Adipocyte (in vitro differentiated cells): ENCODE measurements at places on chromosomes 7 and 10.

GRCh38 chr10:63929831-63930467, 408.7 kb downstream of the REEP3 start:
- DNase-seq, result no peak

DNA sequence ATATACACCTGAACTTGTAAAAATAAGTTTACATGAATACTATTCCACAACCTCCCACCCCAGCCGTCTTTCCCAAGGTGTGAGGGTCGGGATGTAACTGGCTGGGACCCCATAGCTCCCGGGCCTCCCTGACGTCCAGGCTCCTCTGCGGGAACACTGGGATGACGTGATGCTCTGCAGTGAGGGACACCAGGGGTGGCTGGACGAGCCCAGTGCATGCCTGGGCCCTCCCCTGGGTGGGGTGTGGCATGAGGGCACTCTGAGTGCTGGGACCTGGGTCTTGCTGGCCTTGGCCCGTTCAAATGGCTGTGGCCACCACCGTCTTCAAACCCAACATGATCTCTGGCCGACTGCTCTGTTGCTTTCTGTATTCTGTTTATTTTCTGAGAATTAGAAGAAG, 182.4 kb downstream of the DNAJB6 start:
- no peak for DNase-seq

GRCh38 chr7:98280791-98281756, at the start of gene BRI3:
BRI3 (plus strand) TSS chr7:98281686; CDS start chr7:98281796, 110 bp downstream.
- peak; percentile 98 for DNase-seq

DNA sequence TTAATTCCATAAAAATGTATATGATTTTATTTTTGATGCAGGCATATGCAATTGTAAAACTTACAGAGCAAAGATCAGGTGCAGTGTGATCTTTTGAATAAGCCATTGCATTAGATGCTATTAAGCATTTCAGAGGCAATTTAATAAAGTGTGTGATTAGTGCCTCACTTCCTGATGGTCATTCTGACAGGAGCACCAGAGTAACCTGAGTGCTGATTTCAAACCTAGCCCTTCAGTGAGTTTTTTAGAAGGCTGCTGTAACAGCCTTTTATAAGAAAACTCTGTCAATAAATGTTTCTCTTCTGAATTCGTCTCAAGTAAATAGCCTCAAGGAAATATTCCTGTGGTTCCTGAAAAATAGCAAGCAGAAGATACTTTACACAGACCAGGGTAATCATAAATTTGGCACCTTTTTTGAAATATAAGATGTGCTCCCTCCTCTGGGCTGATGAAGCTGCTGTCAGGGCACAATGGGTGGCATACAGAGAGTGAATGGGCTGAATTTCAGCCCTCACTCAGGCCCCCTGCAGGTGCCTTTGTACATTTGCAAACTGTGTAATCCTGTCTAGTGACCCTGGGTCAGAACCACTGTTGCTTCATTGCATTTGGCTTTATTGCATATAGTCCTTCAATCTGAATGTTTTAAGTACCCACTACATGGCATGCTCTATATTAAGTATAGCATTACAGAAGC, 193.7 kb upstream of the CSTF2T start:
- peak; percentile 77 for DNase-seq

DNA sequence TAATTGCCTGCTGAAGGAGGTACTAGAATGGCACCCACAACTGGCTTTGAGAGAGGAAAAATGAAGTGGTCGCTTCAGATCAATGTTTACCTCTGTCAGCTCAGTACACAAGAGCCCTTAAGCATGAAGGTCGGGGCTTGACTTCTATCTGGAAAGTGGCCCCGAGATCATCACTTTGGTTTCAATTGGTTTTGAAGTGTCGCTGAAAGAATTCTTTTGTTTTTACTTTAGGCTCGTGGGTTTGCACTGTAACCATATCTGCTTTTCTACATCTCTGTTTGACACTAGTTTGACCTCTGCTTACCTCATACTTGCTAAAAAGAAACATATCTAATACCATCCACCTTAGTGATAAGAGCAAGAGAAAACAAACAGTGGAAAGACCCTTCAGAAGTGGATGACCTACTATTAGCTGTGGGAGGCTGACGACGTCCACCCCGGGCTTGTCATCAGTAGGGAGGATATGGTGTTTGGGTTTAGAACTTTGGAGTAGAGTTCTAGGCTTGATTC, 361.8 kb downstream of the GATA3 start:
- DNase-seq, result no peak

GRCh38 chr10:132444877-132445351, 47.9 kb downstream of the PWWP2B start:
- DNase-seq, result peak; percentile 27

GRCh38 chr10:117530791-117531190, 11.8 kb upstream of the EMX2 start:
- DNase-seq, result no peak

DNA sequence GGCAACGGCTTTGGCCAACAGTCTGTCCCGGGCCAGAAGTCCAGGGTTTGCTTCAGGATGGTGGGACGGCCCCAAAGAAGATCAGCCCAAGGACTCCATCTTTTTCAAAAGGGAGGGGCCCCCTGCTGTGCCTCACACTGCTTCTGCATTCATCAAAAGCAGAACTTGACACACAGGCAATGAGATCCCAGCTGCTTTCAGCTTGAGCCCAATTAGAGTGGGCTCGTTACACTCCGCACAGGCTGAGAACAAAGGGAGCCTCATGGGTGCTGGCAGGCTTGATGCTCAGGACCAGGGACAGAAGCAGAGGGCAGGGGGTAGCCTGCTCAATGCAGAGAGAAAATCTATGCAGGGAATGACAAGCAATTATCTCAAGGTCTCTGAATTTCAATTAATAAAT, 45.5 kb downstream of the VOPP1 start:
- DNase-seq, result no peak

GRCh38 chr7:26865094-26865388, 651 bp upstream of the SKAP2 start:
- no peak for DNase-seq

GRCh38 chr7:80676404-80676803, 38.0 kb downstream of the CD36 start:
- no peak for DNase-seq

DNA sequence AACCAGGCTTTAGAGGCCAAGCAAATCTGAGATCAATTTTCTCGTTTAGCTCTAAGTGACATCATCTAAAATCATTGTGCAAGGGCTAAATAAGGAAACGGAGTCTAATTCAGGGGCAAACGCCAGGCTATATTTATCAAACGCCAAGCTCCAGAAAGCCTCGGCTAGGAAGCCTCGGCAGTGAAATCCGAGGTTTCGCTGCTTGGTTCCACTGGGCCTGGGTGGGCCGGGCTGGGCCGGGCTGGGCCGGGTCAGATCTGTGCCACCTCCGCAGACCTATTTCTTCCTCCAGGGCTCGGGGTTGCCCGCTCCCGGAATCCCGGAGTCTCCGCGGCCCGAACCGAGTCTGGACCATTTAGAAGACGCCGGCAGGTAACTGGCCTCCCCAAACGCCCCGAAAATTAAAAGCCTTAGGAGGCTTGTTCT, 459 bp upstream of the FEZF1 start:
- peak; percentile 64 for DNase-seq

GRCh38 chr7:157125376-157126223, 13.1 kb upstream of the UBE3C start:
- no peak for DNase-seq

- DNase-seq, result no peak
Observed at GRCh38 chr10:60944910-60945297, 919 bp upstream of the RHOBTB1 start.

- DNase-seq, result peak; percentile 80
Observed at GRCh38 chr10:88986549-88987242, 3.9 kb upstream of the FAS start.

DNA sequence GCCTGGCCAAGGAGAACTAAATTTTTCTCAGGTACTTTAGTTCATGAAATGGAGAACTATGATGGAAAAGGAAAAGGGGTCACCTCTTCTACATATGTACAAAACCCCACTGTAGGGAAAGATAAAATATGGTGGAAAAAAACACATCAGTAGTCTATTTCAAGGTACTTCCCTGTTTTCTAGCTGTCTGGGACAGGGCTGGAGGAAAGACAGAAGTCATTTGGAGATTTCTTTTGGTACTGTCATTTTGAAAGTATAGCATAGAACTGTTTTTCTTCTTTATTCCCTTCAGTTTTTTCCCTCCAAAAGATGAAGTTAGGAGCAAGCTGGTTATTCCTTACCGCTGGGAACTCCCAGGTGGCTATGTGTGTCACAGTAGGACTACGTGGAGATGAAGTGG, 196.1 kb downstream of the DOCK4 start:
- no peak for DNase-seq

- no peak for DNase-seq
Observed at GRCh38 chr10:110995301-110995700, 75.9 kb downstream of the SHOC2 start.

DNA sequence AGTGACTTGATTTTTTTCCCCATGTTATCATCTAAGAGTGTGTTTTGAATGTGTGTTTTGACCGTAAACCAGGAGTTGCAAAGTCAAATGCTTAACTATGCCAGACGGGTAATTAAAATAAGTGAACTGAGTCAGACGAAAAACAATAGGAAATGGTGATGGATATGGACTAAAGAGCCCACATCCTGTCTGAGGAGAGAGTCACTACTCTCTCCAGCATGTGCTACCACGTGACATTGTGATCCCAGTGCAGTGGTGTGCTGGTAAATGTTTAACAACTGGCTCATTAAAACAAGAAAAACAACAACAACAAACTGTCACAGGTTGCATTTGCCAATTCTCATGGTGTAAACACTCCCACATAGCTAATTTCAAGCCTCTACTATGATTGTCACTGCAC, 164.3 kb downstream of the SUGCT start:
- peak; percentile 35 for DNase-seq

GRCh38 chr7:118863966-118864365, 639.5 kb downstream of the ANKRD7 start:
- DNase-seq, result no peak

- peak; percentile 96 for DNase-seq
Observed at GRCh38 chr10:45594276-45595157, 78.1 kb downstream of the ZFAND4 start.

DNA sequence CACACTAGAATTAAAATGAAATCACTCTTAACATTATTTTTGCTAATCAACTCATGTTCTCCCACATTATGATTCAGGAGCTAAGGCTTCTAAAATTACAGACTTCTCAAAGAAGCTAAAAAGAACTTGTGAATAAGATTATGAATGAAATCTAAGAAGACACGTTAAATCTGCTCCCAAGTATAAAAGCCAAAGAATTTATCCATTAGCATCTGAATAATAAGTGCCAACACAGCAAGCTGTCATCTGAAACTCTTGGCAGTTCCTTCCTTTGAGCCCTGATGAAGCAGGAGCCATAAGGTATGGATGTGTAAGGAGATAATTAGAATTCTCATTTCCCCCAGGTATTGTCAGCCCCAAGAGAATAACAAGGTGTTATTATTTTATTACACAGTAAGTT, 50.3 kb downstream of the TPK1 start:
- DNase-seq, result no peak

DNA sequence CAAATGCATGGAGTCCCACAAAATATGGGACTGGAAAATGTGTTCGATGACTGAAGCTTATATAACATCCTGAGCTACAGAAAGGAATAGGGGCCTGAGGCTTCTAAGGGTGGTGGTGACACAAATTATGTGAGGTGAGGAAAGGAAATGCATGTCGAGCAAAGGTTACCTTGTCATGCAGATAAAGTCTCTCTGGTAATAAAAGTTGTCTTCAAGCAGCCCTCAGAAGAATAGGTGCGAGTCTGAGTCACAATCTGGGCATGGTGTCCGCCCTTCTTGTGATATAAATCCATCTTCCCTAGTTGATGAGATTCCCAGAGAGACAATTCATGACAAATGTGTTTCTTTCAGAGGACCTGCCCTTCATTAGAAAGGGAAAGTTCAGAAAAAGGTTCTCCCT, 985.2 kb upstream of the C7orf33 start:
- no peak for DNase-seq

GRCh38 chr7:151632750-151633515, 113.2 kb upstream of the RHEB start:
- no peak for DNase-seq
